ENCODE measurements at places on chromosomes 2 and 18. TPM values are rescaled to one million over a fixed set of nuclear protein-coding genes. Genes with fewer than 3 reads are reported as not detected.

Gene COL4A4
- 0.07 TPM for total RNA-seq

Gene EPC2
- 36.2 TPM for total RNA-seq

Gene ROCK2
- total RNA-seq: 22.1 TPM

Gene CKAP2L
- 43.2 TPM for total RNA-seq

Gene SIGLEC15
- not detected for total RNA-seq

Gene ASB18
- total RNA-seq: not detected

Gene ABCB11
- total RNA-seq: not detected

Gene AGXT
- not detected for total RNA-seq

Gene ACTR1B
- total RNA-seq: 77.0 TPM

Gene CFLAR
- 117 TPM for total RNA-seq

Gene CTAGE1
- total RNA-seq: not detected

Gene SMYD5
- 23.9 TPM for total RNA-seq

Gene C2orf15
- 0.34 TPM for total RNA-seq

Gene LAMA3
- 0.11 TPM for total RNA-seq

Gene ABCG5
- not detected for total RNA-seq

Gene IHH
- not detected for total RNA-seq

Gene LYG1
- 2.4 TPM for total RNA-seq

Gene MC5R
- total RNA-seq: 0.09 TPM

Gene IL18R1
- total RNA-seq: 21.3 TPM

Gene FAM161A
- total RNA-seq: 3.5 TPM

Gene RESP18
- not detected for total RNA-seq

Gene CASP10
- 38.7 TPM for total RNA-seq

Gene CCNT2
- 43.7 TPM for total RNA-seq

Gene CCBE1
- not detected for total RNA-seq

Gene SH2D6
- 0.52 TPM for total RNA-seq

Gene SERPINB12
- not detected for total RNA-seq

Gene STPG4
- total RNA-seq: 0.50 TPM

Gene CCDC68
- not detected for total RNA-seq
